ENCODE measurements at places on chromosomes 5 and 9.

DNA sequence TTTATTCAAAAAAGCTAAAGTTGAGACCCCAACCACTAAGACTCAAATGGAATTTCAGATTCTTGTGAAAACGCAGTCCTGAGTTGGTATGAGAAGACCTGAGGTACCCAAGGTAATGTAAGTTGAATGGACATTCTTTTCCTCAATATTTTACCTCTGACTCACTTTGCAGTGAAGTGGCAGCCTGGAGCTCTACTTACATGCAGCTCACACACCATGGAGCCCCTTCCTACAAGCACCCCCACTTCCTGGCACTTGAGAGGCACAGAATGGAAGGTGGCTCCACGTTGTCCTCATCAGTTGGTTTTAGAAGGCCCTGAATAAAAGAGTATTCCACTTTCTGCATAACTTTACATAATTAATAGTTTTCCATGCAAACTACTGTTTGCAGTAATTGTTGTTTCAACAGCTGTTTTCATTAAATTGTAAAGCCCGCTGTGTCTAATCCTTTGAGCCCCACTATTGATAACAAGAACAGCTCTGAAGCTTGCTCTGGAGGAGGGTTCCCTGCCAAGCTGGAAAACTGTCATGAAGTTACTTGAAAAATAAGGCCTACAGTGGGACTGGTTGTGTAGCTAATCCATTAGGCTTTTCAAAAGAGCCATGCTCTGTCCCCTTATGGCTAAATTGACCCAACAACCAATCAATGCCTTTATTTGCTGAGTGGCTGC is 102.2 kb upstream of the SPATA31D4 start:
- no peak for DNase-seq

DNA sequence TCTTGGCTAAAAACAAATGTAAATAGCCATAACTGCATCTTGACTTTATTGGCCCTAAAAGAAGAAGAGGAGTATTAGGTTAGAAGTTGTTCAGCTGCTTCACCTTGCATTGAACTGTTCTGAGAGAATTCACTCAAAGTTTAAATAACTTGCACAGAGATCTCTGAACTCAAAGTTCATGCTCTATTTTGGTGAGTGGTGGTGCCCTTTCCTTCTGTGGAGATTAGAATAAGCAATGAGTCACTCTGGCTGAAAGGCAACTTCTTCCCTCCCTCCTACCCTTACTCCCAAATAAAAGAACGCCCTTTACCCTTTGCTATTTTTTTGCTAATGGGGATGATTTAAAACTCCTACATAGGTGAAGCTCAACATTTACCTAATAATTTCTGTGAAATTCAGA is 48.9 kb downstream of the ERMP1 start:
- DNase-seq = no peak

DNA sequence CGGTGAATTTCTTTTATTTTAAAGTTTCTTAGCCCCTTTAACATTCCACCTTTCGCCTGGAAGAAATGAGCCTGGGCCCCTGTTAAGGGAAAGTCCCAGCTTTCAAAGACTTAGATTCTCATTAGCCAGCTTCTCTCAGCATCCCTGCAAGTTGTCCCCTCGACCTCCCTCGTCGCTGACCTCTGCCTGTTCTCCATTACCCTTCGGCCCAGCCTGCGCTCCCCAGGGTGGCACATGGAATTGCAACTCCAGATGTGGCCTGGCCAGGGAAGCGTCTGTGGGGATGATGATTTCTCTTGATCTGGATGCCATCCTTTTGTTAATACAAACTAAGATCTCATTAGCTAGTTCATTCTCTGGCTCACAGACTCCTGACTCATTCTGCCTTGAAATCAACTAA is 43.4 kb upstream of the FANCC start:
- DNase-seq = no peak

DNA sequence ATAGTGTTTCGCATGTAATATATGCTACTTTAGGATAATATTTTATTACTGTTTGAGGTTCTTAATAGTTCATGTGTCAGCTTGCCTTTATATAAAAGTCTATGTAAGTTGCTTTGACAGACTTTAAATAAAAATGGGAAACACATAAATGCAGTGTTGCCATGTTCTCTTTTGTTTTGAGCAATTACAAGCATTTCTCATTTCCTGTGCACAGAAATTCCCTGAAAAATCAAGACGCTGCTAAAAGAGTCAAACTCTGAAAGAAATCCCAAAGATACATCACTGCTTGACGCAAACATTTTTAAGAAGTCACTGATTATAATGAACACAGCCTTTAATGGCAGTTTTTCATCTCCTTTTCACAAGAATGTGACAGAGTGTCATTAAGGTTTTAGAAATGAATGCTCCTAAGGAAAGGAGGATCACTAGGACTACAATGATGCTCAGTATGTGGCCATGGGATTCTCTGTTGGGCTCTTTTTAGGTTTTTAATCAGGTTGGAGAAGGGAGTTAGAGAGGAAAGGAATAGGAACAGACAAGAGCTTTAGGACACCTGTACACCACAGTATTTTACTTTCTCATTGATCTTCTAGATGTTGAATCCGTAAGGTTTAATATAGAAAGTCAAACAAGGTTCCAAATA is 29.4 kb downstream of the ZCCHC7 start:
- DNase-seq = no peak

DNA sequence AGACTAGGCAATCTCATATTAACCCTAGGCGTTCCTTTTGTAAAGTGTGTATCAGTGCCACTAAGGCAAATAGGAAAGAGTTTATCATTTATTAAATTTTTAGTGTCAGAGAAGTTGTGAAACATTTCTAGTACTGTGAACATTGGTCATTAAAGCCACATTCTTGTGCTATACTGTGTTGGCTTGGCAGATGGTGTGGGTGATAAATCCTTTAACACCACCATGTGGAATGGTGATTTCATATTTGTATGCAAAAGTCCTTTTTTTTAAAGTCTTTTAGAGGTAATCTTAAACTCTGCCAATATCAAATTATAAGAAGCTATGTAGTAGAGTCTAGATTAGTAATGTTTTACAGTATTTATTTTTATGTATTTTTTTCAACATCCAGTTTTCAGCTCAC is 18.1 kb downstream of the SLC12A2 start:
- no peak for DNase-seq

DNA sequence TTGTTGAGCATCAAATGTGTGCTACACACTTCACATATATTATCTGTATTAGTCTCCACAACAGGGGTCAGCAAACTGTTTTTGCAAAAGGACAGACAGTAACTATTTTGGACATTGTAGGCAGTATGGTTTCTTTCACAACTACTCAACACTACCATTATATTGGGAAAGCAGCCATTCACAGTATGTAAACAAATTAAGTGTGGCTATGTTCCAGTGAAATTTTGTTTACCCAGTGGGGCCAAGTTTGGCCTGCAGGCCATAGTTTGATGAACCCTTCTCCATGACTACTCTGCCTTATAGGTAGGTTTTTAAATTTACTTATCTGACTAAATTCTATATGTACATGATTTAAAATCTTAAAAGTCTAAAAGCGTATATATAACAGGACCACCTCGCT is 13.0 kb upstream of the FAM151B start:
- no peak for DNase-seq

GRCh38 chr9:97307091-97307490 is 368 bp upstream of the CCDC180 start:
- DNase-seq = no peak

GRCh38 chr5:119275146-119275545 is 80.7 kb upstream of the TNFAIP8 start:
- DNase-seq = peak; percentile 24

GRCh38 chr5:76351577-76351976 is 51.5 kb upstream of the IQGAP2 start:
- DNase-seq = no peak

GRCh38 chr5:134142052-134142451 is 27.6 kb downstream of the TCF7 start:
- no peak for DNase-seq

- DNase-seq = no peak
Measured at GRCh38 chr5:125277494-125278154, 531.2 kb upstream of the ZNF608 start.

- no peak for DNase-seq
Measured at GRCh38 chr5:59487068-59487686, 406.3 kb downstream of the PDE4D start.

- DNase-seq = peak; percentile 67
Measured at GRCh38 chr9:70484232-70485130, 70.0 kb upstream of the KLF9 start.

- no peak for DNase-seq
Measured at GRCh38 chr9:90251316-90251715, 391.3 kb downstream of the DIRAS2 start.

- no peak for DNase-seq
Measured at GRCh38 chr5:172835290-172835993, 1.4 kb downstream of the ERGIC1 start.

DNA sequence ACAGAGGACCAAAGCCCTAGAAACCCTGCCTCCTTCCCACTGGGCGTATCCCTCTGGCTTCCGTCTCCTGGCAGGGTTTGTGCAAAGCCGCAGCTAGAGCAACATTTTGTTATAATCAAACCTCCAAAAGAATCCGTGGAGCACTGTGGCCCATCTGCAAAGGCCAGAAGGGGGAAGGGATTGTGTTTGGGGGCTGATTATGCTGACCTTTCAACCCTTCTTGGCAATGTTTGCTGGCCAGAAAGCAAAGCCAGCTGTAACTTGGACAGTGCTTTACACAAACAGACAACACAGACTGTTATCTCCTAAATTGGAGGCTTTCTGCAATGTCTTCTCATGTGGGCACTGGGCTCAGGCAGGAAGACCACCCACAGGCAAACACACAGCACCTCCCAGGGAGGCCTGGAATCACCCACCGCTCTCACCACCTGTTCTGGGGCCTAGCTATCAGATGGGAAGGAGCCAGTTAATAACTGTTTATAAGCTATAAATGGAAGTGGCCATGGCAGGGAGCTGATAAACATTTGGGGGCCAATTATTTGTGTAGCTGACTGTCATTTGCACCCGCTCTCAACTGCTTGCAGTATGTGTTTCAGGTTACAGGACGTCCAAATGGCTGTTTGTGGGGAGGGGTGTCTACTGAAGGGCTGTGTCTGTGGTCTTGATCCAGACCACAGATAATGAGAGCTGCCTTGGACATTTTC is 121.6 kb upstream of the ERCC6L2 start:
- peak; percentile 13 for DNase-seq

DNA sequence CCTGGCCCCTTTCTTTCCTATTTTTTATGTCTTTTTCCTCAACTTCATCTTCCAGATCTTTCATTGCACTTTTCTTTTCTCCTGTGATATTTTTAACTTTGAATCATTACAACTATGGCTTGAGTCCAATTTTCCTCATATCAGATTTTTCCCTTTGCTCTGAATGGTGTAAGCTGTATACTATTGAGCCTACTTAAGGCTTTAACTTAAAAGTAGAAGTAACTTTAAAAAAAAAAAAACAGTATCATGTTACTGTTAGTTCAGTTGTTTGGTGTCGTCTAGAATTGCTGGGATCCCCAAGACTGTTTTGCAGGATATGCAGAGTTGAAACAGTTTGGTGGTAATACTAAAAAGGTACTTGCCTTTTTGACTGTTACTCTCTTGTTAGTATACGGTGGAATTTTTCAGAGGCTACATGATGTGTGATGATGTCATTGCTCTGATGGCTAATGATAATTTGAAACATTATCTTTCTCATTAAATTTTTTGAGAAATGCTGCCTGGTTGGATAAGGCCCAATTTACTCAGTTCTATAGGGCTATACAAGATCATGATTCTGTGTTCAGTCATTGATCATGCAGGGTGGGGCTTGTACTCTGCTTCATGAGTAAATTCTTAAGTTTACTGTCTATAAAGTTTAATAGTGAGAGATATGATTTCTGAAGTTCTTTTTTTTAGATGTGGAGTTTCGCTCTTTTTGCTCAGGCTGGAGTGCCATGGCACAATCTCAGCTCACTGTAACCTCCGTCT is 8.8 kb downstream of the NAA35 start:
- DNase-seq = no peak

DNA sequence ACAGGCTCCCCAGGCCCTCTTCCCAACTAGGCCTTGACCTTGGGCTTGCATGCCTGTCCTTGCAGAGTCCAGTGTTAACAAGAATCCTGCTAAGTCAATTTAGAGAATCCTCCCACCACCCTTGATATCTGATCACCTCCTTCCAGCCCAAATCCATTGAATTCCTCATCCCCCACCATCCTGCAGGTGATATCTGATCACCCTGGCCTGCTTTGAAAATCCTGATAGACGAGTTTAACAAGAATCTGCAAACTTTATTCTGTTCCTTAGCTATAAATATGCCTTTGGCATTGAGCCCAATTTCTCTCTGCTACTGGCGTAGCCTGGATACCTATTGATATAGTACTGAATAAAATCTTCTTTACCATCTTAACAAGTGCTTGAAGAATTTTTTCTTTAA is 125.5 kb downstream of the DIRAS2 start:
- no peak for DNase-seq

GRCh38 chr5:149071216-149071615 is 8.4 kb upstream of the SH3TC2 start:
- DNase-seq = no peak

GRCh38 chr5:39005566-39006232 is 68.5 kb downstream of the RICTOR start:
- DNase-seq = no peak

GRCh38 chr5:10750909-10751308 is 10.1 kb downstream of the DAP start:
- DNase-seq = no peak

DNA sequence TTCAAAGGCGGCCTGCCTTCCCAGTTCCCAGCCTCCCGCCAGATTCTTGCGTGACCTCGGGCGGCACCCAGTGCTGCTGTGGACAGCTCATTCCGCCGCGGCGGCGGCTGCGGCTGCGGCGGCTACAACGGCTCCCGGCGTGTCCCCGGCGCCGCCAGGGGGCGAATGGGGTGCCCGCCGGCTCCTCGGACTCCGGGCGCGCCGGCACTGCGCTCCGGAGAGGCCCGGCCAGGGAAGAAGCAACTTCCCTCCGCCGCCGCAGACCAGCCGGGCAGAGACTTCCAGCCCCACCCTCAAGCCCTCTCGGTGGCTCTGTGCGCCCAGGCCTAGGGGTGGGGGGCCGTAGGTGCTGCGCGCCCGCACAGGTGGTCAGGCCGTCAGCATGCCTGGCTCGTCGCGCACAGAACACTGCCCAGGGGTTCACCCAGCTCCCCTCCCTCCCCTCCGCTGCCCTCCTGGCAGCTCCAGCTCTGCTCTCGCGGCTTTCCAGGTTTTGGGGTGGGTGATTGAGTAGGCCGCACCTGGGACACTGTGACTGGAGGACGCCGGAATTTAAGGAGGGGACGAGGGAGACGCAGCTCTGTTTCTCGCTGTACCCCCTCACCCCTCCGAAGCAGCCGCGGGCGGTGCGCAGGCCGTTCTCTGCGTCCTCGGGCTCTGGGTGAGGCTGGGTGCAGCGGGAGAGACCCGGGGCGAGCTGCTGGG is 20.2 kb downstream of the IGIP start:
- peak; percentile 82 for DNase-seq

- DNase-seq = peak; percentile 56
Measured at GRCh38 chr9:125240649-125240999, 519 bp downstream of the HSPA5 start.

- DNase-seq = peak; percentile 92
Measured at GRCh38 chr9:2620919-2621721, 467 bp upstream of the VLDLR start.

Data from NB4 (cell line).